ENCODE measurements at places on chromosomes 6 and 20. TPM values are rescaled to one million over a fixed set of nuclear protein-coding genes. Genes with fewer than 3 reads are reported as not detected.

The PRSS16 gene
- 0.69 TPM for total RNA-seq

The HLA-DQB2 gene
- 1.3 TPM for total RNA-seq

The TNNC2 gene
- total RNA-seq, result 1.2 TPM

The NUDT3 gene
- 15.0 TPM for total RNA-seq

The ARMC12 gene
- 2.8 TPM for total RNA-seq

The TPD52L2 gene
- 15.1 TPM for total RNA-seq

The PRL gene
- not detected for total RNA-seq

The RAD21L1 gene
- 0.58 TPM for total RNA-seq

The PREP gene
- 15.6 TPM for total RNA-seq

The TMC2 gene
- not detected for total RNA-seq

The WDR46 gene
- 15.8 TPM for total RNA-seq

The C20orf144 gene
- total RNA-seq, result 0.17 TPM

The RNF114 gene
- total RNA-seq, result 132 TPM

The PEDS1 gene
- total RNA-seq, result 21.9 TPM

The SYS1 gene
- total RNA-seq, result 94.8 TPM

The IRAK1BP1 gene
- total RNA-seq, result 0.52 TPM

The RAET1L gene
- not detected for total RNA-seq

The STMND1 gene
- total RNA-seq, result not detected

The ARMC2 gene
- 5.7 TPM for total RNA-seq

The PPP1R3G gene
- total RNA-seq, result not detected

The TFAP2A gene
- total RNA-seq, result 0.16 TPM

The SLC52A3 gene
- not detected for total RNA-seq

The FAM184A gene
- 2.9 TPM for total RNA-seq

The HSP90AB1 gene
- total RNA-seq, result 401 TPM

The MAFB gene
- total RNA-seq, result 3.3 TPM

Data from CD4-positive, alpha-beta T cell (primary cell).